ENCODE measurements at places on chromosomes 16 and 17.

- DNase-seq: no peak
These were observed 6.7 kb downstream of the USP7 start for GRCh38 chr16:8957063-8957397.

- DNase-seq: no peak
These were observed 1021.4 kb downstream of the CDH8 start for GRCh38 chr16:61014869-61015268.

GRCh38 chr17:61816538-61816937, 46.8 kb downstream of the BRIP1 start:
- no peak for DNase-seq

DNA sequence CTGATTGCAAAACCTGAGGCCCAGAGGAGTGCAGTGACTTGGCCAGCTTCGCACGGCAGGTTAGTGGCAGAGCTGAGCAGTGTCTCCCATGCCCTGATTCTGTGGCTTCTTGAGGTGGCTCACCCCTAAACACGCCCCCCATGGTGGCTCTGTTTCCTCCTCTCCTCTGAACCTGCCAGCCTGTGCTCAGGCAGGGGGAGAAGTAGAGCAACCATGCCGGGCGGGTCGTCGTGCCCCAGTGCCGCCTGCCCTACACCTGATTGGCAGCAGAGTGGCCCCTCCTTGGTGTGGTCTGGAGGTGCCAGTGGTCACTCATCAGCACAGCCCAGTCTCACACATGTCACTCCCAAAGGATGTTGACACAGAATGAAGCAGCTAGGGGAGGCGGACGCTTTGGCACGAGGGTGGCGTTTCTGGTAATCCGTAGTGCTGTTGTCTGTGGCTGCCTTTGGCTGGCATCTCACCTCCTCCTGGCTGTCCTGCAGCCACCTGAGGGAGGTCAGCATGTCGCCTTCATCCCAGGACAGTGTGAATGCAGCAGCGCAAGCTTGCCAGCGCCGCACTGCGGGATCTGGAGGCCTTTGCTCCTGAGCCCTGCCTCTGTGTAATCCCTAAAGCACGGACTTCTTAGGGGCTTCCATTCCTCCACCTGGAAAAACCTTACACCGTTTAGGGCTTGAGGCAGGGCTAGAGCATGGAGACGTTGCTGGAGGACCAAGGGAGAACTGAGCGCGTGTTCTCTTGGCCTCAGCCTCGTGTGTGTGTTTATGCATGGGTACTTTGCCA, 294.7 kb downstream of the SEC14L1 start:
- no peak for DNase-seq

- DNase-seq: no peak
These were observed 115.5 kb upstream of the SMURF2 start for GRCh38 chr17:64777415-64778239.

DNA sequence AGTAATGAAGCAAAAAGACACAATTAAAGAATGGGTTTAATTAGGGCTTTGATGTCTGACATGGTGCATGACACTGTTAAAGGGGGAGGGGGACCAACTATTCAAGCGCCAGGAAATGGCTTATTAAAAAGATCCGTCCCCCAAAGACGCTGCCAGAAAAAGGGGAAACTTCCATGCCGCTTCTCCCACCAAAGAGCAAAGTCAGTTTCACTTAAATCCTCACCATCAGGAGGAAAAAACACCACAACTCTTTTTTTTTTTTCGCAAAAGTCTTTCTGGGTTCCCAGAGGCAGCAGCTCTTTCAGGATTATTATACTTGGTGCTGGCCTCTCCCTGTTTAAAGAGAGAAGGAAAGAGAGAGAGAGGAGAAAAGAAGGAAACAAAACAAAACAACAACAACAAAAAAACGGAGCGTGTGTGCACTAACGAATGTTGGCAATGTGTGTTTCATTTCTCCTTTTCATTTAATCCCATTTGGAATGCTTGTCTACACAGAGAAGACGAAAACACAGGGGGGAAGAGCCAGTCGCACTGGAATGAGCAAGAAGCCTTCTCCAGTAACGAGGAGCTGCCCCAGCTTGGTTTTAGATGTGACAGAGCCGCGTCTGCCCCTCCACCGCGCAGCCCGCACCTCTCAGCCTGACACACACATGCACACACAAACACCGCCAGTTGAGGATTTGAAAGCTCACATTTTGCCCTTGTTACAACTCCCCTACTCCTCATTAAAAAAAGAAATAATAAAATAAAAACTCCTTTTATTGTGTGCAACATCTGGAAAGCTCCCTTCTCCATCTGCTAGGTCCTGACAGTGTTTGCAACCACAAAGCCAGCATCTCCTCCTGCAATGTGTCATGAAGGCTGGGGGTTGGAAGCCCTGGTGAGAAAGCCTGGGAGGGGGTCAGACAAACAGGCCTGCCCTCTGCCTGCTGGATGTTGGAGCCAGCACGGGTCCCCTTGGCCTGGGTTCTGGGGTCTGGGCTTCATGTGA, 32.7 kb upstream of the AXIN2 start:
- no peak for DNase-seq

DNA sequence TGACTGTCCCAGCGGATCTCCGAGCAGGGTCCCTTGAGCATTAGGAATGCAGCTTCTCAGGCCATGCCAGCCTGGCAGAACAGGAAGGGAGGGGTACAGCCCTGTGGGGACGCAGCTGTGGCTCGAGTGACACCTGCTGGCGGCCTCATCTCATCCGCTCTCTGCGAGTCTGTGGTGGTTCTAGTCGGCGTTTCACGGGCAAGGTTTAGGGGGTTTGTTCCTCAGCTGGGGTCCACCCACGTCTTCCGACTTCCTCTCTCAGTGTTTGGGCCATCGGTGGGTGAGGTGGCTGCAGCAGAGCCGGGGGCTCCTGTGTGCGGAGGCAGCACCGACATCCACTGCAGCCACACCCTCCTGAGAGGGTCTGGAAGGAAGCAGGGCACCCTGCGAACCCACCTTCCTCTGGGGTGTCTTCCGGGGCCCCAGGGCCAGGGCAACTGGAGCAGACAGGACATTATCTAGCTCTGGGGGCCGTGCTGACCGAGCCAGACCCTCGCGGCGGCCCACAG, 33.3 kb downstream of the JPH3 start:
- peak; percentile 60 for DNase-seq

- DNase-seq: no peak
These were observed 5.9 kb downstream of the GSPT1 start for GRCh38 chr16:11909653-11910545.

DNA sequence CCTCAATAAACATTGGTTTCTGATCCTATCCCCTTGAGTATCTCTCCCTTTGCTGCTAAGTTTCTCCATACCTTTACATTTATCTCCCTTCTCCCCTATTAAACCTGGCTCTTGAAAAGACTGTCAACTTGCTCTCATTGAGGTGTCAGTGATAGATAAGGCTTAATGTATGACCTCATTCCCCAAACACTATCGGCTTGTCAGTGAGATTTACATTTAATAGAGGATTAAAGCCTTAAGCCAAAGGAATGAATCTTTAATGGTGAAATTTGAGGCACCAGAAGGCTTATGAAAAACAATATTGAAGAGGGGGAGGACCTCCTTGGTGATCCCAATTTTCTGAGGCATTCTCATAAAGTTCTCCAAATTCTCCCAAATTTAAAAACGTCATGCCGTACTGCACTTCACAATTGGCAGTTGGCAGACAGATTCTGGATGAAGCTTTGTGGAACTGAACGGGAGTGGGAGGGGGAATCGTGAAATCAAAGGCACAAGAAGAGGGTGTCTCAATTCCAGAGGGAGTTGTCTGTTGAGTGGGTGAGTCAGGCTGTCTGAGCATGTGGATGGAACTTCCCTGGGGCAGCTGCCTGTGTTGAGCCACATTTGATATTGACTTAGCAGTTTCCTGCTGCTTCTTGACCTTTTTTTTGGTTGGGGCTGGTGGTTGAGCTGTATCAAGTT, 478.8 kb downstream of the NPIPA7 start:
- DNase-seq: no peak

DNA sequence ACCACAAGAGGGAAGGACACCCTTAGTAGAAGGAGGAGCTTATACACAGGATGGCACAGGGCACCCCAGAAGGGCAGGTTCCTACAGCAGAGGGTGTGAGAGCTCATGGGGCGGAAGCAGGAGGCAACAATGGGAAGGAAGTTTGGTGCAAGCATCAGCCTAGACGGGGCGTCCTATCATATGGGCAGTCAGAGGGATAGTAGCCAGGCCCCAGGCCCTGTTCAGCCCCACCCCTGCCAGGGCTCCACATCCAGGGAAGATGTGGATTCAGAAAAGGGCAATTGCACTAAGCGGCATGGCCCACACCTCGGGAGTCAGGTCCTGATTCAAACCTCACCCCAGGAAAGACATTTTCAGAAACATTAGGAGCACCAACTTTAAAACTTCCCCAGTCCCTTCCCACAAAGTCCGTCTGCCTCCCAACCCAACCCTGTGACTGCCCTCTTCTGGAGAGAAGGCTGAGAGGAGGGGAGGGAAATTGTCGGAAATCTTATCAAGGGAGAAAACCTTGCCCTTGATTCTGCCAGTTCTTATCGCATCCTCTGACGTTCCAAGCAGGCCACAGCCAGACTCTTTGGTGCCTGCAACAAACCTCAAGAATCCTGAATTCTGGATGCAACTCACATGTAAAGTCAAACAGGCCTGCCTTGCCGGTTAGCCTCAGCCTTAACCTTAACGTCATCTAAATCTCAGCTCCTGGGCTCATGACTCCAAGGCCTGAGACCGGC, 198.8 kb upstream of the CDH5 start:
- DNase-seq: no peak

DNA sequence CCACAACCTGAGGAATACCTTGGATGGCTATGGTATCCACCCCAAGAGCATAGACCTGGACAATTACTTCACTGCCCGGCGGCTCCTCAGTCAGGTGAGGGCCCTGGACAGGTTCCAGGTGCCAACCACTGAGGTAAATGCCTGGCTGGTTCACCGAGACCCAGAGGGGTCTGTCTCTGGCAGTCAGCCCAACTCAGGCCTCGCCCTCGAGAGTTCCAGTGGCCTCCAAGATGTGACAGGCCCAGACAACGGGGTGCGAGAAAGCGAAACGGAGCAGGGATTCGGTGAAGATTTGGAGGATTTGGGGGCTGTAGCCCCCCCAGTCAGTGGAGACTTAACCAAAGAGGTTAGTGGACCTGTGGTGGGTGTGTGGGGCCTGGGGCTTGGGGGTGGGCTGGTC, 3.1 kb downstream of the NFE2L1 start:
- DNase-seq: no peak

GRCh38 chr17:30929081-30929633, 7.4 kb downstream of the ADAP2 start:
- no peak for DNase-seq

- DNase-seq: no peak
These were observed 9.2 kb downstream of the CAPN15 start for GRCh38 chr16:536746-537145.

GRCh38 chr17:48954300-48954755, 9.7 kb upstream of the SNF8 start:
- no peak for DNase-seq

GRCh38 chr16:27217256-27217655, 13.9 kb downstream of the KDM8 start:
- no peak for DNase-seq

- no peak for DNase-seq
These were observed 3.9 kb downstream of the CD79B start for GRCh38 chr17:63928172-63928666.

- DNase-seq: no peak
These were observed 49.7 kb downstream of the EPN2 start for GRCh38 chr17:19286751-19287341.

- DNase-seq: no peak
These were observed 20.2 kb downstream of the TBCD start for GRCh38 chr17:82772026-82772425.

- DNase-seq: no peak
These were observed 195.8 kb upstream of the GSE1 start for GRCh38 chr16:85417156-85417860.

DNA sequence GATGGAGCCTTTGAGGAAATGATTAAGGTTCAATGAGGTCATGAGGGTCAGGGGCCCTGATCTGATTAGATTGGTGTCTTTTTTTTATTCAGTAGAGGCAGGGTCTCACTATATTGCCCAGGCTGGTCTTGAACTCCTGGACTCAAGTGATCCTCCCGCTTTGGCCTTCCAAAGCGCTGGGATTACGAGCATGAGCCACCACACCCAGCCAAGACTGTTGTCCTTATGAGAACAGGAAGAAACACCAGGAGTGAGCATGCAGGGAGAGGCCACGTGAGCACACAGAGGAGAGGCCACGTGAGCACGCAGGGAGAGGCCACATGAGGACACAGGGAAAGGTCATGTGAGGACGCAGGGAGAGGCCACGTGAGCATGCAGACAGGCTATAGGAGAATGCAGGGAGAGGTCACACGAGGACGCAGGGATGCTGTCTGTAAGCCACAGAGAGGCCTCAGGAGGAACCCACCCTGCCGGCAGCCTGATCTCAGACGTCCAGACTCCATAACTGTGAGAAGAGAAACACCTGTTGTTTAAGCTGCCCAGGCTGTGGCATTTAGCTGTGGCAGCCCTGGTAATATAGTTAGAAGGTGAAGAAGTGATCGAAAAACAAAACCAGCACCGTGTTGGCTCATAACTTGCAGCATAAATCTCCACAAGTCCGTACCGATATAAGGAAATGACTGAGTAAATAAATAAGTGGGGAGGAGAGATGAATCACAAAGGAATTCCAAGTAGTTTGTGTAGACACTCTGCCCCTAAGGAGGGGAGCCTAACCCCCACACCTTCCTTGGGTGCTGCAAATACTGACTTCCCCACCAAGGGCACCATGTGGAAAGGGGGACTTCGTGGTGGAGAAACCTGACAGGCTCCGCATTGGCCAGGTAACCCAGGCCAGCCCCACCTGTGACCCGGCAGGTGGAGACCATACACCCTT, 14.6 kb upstream of the CSNK1D start:
- no peak for DNase-seq

GRCh38 chr16:66326991-66327513, 39.4 kb upstream of the CDH5 start:
- no peak for DNase-seq

DNA sequence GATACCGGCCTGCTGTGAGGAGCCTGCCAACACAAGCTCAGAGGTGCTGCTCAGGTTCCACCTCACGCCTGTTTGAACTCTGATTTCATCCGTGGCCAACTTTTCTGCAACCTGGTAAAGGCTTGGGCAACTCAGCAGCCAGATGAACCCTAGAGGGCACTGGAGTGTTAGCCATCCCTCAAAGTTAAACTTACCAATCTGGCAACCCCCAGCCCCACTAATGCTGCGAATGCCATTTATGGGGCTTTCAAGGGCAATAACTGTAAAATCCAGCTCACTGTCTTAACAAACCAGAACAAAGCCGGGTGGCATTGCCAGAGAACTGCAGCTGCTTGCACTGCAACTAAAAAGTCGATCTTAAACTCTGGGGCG, 105.5 kb downstream of the AXIN2 start:
- DNase-seq: no peak

- DNase-seq: no peak
These were observed 22.4 kb downstream of the CDRT15 start for GRCh38 chr17:14214271-14214670.

Measured in activated CD4-positive, alpha-beta T cell treated with anti-CD3 and anti-CD28 coated beads for 1 hour (primary cell).